Cardiac fibroblast (primary cell): ENCODE measurements at places on chromosomes 6 and 20.

- DNase-seq = peak; percentile 25
These were observed 31.8 kb downstream of the SNX14 start for GRCh38 chr6:85561750-85562357.

DNA sequence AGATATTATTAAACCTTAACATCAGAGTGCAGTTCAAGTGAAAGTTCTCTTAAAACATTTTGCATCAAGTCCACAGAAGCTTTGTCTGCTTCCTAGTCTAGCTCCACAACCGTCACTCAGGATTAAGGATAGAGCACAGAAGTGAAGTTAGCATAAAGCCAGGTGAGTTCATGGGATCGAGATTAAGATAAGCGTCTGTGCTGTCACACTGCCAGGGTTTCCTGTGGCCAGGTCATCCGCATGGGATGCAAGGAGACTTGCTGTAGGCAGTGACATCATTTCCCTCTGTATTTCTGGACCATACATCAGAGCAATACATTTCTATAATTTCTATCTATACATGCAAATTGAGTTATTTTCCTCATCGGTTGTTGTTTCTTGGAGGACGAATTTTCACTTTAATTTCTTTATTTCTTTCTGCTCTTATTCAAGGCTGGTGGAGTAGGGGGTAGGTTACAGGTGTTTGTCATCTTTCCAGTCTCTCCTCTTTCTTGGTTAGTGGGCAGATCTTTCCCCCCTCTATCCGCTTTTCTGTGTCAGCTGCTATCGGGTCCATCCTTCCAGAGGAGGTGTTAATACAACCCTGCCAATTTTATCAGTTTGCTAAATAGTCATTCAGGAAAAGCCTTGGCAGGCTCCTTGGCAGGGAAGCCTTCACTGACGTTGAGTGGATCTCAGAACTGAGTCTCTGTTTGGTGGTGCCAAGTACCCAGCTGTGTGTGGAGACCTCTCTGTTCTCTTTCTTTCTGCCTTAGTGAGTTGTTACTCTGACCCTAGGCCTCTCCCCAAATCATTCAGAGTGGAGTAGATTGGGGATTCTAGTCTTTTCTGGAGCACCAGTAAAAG, 307.6 kb upstream of the MAP3K7 start:
- no peak for DNase-seq

DNA sequence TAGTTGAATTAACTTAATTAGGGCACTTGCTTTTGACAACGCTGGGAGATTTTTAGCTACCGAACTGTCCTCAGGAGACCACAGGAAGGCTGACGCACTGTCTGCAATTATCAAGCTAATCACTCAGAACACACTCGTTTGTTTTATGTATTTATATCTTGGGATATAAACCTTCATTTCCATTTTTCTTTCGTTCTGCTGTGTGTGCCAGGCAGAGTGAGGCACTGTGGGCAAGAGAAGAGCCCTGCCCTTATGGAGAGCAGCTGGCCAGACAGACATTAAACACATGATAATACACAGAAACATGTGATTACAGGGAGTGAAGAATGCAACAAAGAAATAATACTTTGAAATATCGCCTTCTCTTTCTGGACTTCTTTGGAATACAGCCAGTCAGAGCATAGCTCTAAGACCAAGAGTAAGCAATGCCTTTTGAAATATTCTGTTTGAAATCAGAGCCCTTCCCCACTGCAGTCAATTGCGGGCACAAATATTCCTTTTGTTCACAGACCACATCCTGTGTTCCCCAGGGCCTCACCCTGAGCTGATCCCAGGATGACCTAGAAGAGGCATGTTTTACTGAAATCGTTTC, 96.8 kb downstream of the ANKRD60 start:
- DNase-seq = peak; percentile 64

DNA sequence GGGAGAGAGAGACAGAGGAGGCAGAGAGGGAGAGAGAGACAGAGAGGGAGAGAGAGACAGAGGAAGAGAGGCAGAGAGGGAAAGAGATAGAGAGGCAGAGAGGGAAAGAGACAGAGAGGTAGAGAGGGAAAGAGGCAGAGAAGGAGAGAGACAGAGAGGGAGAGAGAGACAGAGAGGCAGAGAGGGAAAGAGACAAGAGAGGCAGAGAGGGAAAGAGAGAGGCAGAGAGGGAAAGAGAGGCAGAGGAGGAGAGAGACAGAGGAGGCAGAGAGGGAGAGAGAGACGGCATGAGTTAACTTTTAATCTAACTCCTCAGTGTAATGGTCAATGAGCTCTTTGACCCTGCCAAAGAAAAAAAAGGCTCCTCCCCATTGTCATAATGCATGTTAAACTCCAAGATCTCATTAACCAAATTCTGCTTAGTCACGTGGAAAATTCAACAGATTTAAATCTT, 7.1 kb downstream of the ELOVL2 start:
- DNase-seq = no peak

DNA sequence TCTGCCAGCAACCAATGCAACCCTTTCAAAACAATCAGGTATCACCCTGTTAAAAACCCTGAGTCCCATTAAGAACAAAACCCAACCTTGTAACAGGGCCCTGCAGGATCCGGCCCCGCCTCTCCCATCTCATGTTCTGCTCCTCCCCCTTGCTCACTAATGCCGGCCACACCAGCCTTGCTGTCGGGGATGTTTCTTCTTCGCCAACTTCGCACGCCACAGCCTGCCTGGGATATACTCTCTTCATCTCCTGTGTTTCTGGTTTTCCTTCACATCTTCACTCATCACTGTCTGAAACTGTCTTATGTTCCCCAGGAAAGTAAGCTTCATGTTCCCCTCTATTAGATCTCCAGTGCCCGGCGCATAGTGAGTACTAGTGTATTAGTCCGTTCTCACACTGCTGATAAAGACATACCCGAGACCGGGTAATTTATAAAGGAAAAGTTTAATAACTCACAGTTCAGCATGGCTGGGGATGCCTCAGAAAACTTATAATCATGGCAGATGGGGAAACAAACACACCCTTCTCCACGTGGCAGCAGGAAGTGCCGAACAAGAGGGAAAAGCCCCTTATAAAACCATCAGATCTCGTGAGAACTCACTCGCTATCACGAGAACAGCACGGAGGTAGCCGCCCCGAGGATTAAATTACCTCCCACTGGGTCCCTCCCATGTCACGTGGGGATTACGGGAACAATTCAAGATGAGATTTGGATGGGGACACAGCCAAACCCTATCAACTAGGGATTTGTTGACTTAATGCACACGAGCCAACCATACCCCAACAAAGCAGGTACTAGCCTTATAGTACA, 5.1 kb downstream of the TP53RK start:
- DNase-seq = peak; percentile 88

DNA sequence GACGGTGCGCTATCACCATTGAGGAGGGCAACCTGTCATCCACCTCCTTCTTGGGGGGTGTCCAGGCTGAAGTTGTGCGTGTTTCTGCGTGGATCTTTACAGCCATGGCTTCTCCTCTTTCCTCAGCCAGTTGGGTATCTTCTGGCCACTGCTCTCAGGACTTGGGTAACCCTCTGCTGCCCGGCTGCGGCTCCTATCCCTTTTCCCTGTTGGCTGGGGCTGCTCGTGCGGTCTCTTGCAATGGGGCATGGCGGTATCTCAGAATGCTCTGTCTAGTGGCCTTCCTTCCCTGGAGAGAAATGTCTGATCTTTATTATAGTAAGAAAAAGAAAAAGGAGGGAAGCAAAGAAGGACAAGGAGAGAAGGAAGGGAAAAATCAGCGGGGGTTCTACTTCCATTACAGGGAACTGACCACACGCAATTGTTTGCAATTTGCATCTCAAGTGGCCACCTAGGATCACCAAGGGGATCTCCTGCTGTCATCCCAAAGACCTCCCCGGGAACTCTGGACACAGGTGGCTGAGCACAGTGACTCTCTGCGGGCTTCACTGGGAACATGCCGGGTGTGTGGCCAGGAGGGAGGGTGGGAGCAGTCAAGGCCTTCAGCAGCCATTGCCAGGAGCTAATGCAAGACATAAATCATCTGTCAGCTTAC, 60.8 kb downstream of the NPEPL1 start:
- DNase-seq = no peak

GRCh38 chr20:8272766-8273165, 140.7 kb downstream of the PLCB1 start:
- no peak for DNase-seq

DNA sequence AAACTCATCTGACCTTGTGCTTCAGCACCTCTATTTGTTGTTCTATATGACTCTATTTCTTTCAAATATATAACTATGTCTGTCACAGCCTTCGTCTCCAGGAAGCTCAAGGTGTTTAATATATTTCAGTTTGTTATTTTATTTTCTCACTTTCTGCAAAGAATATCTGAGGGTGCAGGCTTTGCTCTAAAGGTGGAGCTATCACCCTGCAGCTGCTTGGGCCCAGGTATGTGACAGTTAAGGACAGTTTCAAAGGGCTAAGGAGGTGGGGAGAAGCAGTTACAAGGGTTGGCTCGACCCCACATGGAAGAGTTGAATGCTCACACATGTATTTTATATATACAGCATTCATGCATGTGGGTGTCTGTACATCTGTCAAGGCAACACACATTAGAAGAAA, 405.6 kb downstream of the BTBD9 start:
- DNase-seq = no peak

- no peak for DNase-seq
These were observed 152.1 kb upstream of the RNF24 start for GRCh38 chr20:4167261-4168021.

DNA sequence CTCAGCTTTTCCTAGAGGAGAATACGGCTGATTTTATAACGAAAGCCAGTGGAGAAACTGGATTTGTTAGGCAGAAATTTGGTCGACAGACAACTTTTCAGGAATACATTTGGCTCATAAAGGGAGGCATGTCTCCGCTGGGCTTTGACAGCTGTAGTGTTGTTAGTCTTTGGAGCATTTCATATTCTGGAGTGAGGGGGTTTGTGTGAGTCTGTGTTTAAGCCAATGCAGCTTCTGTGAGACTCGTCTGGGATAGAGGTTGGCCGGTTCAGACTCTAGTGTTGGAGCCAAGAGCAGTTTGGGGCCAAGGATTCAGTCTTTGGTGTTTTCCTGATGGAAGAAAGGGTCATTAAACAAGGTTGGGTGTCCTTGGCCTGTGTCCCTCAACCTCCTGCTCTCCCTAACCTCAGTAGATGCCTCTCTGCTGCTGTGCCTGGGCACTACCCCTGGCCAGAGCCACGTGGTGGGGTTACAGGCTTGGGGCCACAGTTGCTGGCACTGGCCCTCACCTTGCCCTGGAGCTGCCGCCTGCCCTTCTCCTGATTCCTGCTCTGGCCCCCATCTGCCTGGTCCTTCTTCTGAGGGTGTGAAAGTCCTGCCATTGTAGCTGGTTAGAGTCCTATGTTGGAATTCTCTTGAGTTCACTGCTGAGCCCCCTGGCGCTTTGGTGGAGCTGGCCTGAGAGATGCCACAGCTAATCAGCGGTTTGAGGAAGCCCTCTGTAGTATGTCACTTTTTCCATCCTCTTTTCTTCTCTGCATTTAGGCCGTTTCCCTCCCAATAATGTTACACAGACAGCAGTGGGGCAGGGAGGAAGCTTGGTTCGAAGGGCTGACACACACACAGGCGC, 6.9 kb downstream of the PTK7 start:
- no peak for DNase-seq

- no peak for DNase-seq
These were observed 5.7 kb upstream of the CTNNBL1 start for GRCh38 chr20:37688093-37688492.

GRCh38 chr20:35176132-35176531, 4.3 kb downstream of the PROCR start:
- no peak for DNase-seq

DNA sequence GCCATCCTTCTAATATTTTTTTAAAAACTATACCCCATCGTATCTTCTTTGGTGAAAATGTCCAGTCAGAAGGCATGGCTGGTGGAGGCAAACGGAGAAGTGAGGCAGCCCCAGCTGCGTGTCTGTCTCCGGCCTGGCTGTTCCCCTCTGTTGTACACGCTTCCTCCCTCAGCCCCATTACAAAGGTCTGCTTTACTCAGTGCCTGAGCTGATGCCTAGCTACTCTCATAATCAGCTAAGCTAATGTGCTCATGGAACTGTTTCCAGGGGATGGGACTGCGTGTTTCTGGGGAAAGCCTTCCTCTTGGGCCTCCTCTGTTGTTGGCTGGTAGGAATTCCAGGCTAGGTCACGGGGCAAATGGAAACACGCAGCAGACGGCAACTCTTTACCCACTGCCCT, 67.3 kb downstream of the PPP1R3G start:
- no peak for DNase-seq

- no peak for DNase-seq
These were observed 242.8 kb downstream of the UST start for GRCh38 chr6:148989585-148989984.

DNA sequence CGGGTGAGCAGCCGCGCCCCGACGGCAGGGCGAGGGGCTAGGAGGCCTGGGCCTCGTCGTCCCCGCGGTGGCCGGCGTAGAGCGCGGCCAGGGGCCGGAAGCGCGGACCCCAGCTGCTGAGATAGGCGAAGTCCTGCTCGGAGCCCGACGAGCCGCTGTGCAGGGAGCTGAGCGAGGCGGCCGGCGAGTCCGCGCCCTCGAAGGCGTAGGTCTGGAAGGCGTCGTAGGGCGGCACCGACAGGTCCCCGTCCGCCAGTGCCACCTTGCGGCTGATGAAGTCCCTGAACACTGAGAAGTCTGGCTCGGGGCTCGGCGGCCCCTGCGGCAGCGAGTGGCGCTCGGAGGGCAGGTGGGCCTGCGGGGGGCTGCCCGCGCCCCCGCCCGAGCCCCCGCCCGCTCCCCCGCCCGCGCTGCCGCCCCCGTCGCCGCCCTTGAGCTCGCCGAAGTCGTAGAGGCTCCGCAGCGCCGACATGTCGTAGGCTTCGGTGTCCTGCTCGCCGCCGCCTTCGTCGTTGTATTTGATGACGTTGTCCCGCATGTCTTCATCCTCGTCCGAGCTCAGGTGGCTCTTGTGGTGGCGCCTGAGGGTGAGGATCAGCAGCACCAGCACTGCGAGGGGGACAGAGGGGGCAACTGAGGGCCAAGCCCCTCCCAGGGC, 56.5 kb downstream of the CD40 start:
- peak; percentile 65 for DNase-seq

- DNase-seq = no peak
These were observed 50.2 kb downstream of the RARS2 start for GRCh38 chr6:87539554-87539953.
